ENCODE measurements at places on chromosomes 7 and 10.

DNA sequence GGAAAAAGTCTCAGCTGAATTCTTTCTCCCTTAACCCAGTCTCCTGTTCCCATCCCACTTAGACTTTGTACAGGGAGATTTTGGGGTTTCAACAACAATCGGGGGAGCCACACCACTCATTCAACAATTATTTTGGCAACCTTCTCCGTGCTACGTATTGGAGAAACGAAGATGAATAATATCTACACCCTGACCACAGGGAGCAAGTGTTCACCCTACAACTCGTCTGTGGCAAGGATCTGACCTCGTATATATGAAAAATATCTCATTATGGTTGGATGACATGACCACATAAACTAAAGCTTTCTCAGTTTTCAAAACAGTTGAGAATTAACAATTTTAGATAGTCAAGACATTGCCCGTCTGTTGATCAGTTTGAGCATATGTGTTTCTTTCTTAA, 302.1 kb downstream of the CACNA2D1 start:
- no peak for DNase-seq

GRCh38 chr7:94434042-94434441, 39.3 kb downstream of the COL1A2 start:
- DNase-seq, result no peak

GRCh38 chr10:17588420-17588819, 28.8 kb downstream of the HACD1 start:
- no peak for DNase-seq

- DNase-seq, result no peak
Measured at GRCh38 chr7:136697271-136697670, 171.2 kb upstream of the CHRM2 start.

DNA sequence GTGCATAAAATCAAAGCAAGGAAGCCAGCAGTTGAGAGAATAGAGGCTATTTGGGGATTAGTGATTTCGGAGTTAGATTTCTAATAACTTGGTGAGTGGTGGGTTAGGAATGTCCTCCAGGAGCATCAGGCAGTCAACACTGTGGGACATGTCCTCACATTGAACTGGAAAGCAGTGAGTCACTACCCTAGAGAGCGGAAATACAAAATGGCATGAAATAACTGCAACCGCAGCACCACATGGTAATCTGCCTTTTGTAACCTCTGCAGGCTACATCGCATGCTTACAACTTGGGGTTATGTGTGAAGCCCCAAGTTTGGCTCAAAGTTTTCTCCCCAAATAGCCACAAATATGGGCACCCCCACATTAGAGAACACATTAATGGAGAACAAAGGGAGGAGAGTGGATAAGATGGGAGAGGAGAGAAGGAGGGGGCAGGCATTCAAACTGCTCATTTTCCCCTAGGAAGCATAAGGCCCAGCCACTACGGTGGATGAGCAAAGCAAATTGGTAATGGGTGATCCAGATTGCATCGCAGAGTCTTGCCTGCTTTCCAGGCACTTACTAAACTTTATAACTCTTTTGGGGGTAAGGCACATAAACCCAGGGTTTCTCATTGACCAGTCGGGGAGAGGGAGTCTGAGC, 22.0 kb upstream of the SLF2 start:
- no peak for DNase-seq
